ENCODE measurements at places on chromosomes 1 and 21.

GRCh38 chr1:173863224-173864161, 4.3 kb downstream of the GAS5 start:
- no peak for DNase-seq

DNA sequence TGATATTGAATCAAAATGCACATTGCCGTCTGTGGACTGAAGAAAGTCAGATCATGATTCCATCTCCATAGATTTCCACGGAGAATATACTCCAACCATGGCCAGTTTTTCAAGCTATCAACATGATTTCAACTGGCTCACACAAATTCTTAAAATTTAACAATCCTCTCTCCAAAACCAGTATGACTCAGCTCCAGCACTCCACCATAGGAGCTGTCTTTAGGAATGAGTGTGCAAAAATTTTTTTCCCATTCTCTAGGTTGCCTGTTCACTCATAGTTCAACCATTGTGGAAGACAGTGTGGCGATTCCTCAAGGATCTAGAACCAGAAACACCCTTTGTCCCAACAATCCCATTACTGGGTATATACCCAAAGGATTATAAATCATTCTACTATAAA, 40.8 kb downstream of the RGL1 start:
- no peak for DNase-seq

GRCh38 chr1:34792868-34793727, at the start of gene GJA4:
GJA4 (plus strand) TSS chr1:34792999; CDS start chr1:34794214, 1,215 bp downstream.
- peak; percentile 40 for DNase-seq

DNA sequence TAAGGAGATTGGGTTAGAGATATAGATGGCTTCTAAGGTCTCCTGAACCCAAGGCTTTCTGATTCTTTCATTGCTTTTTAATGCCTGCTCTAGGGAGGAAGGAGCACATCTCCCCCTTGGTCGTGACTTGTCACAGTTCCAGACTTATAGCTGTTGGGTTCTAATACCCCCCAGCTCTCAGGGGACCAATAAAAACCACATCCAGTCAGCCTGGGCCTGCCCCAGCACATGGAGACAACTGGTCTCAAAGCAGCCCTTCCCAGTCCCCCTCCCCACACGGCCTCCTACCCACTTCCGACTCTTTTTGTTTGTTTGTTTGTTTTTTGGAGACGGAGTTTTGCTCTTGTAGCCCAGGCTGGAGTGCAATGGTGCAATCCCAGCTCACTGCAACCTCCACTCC, 23.3 kb downstream of the QSOX1 start:
- no peak for DNase-seq

DNA sequence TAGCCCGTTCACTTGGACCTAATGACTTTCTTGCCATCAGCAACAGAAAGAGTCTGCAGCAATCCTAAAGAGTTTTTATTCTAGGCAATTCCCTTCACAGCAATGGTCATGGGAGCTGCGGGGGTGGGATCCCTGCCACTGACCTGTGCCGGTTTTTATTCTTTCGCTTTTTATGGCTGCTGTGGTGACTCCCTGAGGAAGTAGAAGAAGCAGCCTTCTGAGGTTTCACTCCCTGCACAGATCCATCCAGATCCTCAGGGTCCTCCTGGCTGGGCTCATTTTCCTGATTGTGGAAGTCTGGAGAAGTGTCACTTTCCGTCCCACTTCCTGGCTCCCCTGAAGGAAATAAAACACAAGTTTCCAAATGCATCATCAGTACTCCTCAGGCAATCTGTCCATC, 12.9 kb downstream of the MEAF6 start:
- no peak for DNase-seq

- DNase-seq, result no peak
Observed at GRCh38 chr1:223214261-223214807, 71.3 kb upstream of the TLR5 start.

DNA sequence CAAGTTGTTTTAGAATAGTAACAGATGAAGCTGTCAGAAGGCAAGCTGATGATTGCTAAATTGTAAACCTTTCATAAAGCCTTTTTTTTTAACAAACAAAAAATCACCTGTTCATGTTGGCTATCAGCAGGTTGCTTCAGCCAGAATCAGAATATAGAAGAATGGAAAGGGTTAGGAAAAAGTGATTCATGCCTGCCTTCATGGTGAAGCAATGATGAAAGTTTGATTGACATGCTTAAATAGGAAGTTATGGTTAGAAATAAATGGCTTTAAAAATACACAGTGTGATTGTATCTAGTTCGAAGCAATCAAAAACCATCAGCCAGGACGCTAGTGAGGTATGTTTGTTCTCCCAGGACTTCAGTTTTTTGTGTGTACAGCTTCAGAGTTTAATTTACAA, 37.9 kb downstream of the GABPA start:
- no peak for DNase-seq

DNA sequence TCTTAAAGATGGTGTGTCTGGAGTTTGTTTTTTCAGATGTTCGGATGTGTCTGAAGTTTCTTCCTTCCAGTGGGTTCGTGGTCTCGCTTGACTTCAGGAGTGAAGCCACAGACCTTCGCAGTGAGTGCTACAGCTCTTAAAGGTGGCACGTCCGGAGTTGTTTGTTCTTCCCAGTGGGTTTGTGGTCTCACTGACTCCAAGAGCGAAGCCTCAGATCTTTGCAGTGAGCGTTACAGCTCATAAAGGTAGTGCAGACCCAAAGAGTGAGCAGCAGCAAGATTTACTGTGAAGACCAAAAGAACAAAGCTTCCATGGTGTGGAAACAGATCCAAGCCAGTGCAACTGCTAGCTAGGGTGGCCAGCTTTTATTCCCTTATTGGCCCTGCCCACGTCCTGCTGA, 1430.4 kb upstream of the B3GALT2 start:
- no peak for DNase-seq

GRCh38 chr1:162983671-162984425, 85.3 kb upstream of the RGS4 start:
- DNase-seq, result no peak

DNA sequence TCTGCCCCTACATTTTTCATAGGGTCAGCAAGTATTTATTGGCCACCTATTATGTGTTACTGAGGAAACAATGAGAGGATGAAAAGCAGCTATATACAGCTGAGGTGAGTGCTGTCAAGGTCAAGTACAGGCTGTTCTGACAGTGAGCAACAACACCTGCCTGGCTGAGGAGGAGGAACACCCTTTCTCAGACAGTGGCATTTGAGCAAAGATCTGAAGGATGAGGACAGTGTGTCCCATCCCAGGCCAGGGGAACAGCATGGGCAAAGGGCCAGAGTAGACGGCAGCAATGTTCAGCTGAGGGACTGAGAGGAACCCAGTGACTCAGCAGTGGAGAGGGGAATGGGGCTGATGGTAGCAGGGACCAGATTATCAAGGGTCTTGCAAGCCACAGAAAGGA, 101.0 kb downstream of the ELAVL4 start:
- no peak for DNase-seq

- DNase-seq, result peak; percentile 87
Observed at GRCh38 chr1:224245188-224245587, 62.1 kb downstream of the DEGS1 start.

DNA sequence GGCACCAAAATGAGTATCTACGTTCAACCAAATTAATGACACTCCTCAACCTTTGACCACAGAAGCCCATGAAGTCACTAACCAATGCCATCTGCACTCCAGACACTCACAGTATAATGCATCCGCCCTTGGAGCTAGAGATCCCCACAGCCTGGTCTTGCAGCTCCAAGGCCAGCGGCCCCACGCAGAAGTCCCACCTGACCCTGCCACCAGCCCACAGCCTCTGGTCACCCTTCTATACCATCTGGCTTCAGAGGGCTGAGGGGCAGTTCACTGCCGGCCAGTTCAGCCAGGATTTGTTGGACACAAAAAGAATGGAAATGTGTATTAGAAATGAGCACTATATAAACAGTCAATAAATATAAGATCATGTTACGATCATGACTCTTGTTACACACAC, 211.2 kb downstream of the RRAGC start:
- no peak for DNase-seq

DNA sequence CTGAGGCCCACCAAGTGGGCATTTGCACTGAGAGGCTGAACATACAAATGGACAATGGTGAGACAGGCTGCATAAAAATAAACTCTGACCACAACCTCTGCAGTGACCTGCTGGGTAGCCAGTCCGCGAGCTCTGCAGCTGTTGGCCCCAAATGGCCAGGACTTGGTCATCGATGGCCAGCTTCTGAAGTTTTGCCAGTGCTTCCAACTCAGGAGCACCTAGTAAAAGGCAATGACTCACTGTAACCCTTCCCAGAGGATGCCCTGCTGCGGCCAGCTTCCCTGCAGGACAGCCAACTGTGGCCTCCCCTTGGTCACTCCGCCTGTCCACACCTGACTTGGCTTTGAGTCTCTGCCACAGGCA, 185.4 kb downstream of the DYRK1A start:
- no peak for DNase-seq

DNA sequence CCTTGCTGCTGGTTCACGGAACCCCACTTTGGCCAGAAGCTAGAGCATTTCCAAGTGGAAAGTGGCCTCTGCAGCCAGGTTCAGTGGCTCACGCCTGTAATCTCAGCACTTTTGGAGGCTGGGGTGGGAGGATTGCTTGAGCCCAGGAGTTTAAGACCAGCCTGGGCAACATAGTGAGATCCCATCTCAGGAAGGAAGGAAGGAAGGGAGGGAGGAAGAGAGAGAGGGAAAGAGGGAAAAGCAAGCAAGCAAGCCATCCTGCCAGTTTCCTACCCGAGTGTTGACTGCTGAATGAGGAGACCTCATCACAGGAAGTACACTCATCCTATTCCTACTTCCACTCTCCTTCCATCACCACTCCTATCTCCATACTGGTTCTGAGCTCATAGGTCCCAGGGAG, 12.8 kb upstream of the KLF17 start:
- DNase-seq, result no peak

DNA sequence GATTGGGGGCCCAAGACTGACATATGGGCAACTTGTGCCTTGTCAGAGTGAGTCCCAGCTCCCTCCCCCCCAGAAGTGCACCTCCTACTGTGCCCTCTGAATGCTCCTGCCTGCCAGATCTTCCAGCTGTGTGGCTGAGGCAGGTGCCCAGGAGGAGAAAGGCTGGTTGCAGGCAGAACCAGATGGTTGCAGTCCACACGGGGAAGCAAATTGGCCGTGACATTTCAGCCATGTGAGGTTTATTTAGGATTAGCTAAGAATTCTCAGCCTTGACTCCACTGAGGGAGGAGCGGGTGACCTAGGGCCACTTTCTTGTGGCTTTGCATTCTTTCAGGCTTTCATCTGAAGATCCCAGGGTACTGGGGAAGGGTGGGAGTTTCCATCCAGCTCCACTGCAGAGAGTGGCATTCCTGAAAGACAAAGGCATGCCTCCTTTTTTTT, 33.8 kb downstream of the PEX14 start:
- no peak for DNase-seq

DNA sequence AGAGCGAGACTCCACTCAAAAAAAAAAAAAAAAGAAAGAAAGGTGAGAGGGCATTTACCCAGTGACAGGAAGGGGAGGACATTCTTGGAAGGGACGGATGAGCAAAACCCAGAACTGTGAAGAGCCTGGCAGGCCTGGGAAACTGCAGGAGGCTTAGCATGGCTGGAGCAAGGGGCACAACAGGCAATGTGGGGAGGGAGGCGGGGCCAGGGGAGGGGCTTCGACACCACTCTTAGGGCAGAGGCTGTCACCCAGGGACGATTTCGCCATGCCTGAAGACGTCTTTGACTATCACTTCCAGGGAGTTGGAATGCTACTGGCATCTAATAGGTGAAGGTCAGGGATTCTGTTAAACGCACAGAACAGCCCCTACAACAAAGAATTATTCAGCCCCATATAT, 184.0 kb downstream of the HUNK start:
- DNase-seq, result no peak

GRCh38 chr1:9805006-9805508, 18.7 kb downstream of the CLSTN1 start:
- DNase-seq, result no peak

- peak; percentile 85 for DNase-seq
Observed at GRCh38 chr1:31181515-31182343, 58.0 kb downstream of the NKAIN1 start.

Data from right cardiac atrium (tissue), 5 donors.